ENCODE measurements at places on chromosomes 7 and 10. TPM values are rescaled to one million over a fixed set of nuclear protein-coding genes. Genes with fewer than 3 reads are reported as not detected.

- DNase-seq = no peak
Observed at GRCh38 chr7:25056368-25056767, 68.7 kb downstream of the CYCS start.

DNA sequence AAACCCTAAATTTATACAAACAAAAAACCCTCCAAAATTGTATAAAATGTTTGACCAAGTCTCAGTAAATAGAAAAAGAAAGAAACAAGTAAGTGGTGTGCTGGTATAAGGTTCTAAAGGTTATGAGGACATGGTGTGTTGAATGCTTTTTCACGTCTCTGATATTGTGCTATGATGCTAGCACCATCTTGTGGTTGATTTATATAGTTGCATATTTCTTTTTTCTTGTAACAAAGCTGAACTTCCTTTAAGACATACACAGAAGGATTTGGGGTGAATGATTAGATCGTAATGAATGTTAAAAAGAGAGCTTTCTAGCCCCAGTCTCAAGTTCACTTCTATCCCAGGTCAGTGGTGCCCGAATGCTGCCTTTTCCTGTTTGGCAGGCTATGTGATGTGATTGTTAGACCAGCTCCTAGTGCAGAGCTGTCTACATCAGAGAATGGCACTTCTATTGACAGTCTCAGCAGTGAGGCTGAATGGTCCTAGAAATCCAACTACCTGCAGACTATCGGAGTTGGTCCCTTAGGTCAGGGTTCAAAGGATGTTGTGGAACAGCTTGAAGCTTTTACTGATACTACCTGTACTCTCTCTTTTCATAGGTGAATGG is 25.0 kb downstream of the VTI1A start:
- DNase-seq = no peak

DNA sequence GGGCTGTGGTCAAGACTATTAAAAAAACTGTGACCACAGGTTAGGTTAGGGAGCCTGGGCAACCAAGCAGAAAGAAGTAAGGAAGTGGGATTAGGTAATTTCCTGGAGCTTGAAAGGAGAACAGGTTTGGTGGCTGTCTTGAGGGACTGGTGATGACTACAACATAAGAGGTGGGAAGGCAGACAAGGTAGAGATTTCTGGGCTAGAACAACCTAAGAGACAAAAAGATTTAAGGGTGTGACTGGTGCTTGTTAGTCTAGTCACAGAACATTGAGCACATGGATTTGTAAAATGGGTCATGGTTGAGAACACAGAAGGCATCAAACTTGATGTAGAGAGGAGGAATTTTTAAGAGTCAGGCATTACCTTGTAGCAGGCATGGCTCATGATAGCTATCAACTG is 123.7 kb upstream of the ASAH2 start:
- DNase-seq = no peak

HOXA4 gene
- 23.2 TPM for polyA plus RNA-seq

MRLN gene
- polyA plus RNA-seq = 0.26 TPM
